Amygdala (tissue), 56 donors: ENCODE measurements at places on chromosomes 7 and 10.

- no peak for DNase-seq
These were observed 1.5 kb downstream of the C1QL3 start for GRCh38 chr10:16519908-16520861.

DNA sequence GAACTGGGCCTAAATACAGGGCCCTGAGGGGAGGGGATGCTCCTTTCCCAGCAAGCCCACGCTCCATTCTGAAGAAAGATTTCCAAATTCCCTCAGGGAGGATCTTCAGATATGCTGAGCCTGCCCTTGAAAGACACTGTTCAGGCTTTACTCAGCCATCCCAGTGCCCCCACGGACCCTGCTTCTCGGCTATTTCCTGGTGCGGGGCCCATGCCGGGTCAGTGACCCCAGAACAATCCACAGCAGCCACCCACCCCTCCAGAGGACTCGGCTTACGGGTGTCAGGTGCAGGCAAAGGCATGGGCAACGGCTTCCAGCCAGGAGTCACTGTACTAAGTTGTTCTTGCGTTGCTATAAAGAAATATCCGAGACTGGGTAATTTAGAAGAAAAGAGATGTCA, 137.1 kb downstream of the OAT start:
- no peak for DNase-seq

- DNase-seq, result no peak
These were observed 153.9 kb downstream of the SNX13 start for GRCh38 chr7:17786314-17786852.

DNA sequence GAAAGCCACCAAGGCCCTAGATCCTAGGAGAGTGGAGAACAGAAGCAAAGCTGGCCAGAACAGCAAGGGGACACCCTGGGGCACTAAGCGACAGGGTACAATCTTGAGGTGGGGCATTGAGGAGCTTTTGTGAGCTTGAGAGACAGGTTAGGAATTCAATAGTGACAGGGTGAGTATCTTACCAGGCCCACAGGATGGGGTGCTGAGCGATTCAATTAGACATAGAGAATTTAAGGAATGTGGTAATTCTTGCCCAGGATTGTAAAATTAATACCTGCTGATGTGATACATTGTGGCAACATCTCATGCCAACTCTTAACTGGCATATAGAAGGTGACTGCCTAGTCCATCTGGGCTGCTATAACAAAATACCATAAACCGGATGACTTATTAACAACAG, 14.0 kb downstream of the RBP3 start:
- DNase-seq, result no peak

- DNase-seq, result peak; percentile 53
These were observed at the start of gene DENND2A for GRCh38 chr7:140640727-140641523. Gene DENND2A (minus strand): TSS chr7:140640813. CDS start chr7:140602397, 38,416 bp downstream.
